ENCODE measurements at places on chromosomes 13 and 19.

DNA sequence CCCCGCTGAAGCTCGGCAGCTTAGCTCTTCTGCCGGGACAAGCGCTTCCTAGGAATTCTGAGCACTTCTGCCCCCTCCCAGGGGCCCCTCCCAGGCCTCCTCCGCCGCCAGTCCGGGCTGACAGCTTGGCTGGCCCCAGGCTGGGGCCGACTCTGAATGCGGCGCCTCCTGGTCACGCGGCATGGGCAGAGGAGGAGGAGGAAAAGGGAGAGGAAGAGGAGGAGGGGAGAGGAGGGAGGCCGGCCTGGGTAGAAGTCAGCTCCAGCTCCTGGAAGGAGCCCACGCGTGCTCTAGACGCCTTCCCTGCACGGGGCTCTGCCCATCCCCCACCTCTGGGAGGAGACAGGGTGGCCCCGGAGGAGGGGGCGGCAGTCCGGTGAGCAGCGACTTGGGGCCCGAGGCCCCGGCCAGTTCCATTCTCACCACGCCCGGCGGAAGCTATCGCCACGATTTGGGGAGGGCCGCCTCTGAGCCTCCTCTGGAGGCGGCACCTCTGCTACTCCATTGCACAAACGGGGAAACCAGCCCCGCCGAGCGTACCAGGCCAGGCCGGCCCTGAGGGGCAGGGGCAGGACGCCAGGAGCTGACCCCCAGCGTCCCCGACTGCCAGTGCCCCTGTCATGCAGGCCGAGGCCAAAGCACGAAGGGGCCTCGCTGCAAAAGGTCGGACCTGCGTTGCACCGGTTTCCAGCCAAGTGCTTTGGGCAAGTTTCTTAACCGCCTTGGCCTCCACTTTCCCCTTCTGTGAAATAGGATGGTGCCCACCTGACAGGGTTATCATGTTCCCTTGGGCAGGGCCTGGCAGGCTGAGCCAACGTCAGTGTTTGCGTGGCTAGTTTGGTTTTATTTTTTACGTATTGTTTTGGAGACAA, 31.6 kb downstream of the CCNE1 start:
- no peak for DNase-seq

- no peak for DNase-seq
Measured at GRCh38 chr13:113732176-113732960, 26.7 kb upstream of the TMEM255B start.

- no peak for DNase-seq
Measured at GRCh38 chr13:36567485-36567884, 106.3 kb upstream of the SERTM1 start.

GRCh38 chr13:92177966-92178365, 779.5 kb downstream of the GPC5 start:
- DNase-seq, result no peak

DNA sequence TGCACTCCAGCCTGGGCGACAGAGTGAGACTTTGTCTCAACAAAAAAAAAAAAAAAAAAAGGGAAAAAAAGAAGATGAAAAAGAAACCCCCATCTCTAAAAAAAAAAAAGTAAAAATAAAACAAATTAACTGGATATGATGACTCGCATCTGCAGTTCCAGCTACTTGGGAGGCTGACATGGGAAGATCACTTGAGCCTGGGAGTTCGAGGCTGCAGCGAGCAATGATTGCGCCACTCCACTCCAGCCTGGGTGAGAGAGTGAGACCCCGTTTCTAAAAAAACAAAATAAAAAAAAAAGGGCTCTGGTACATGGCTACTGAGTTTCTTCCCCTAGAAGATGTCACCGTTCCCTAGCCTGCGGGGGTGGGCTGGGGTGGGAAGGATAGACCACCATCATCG, 2.4 kb upstream of the CATSPERG start:
- no peak for DNase-seq

- DNase-seq, result no peak
Measured at GRCh38 chr13:66532146-66532545, 698.0 kb downstream of the PCDH9 start.

GRCh38 chr13:100667894-100668293, 6.7 kb downstream of the TMTC4 start:
- DNase-seq, result no peak

DNA sequence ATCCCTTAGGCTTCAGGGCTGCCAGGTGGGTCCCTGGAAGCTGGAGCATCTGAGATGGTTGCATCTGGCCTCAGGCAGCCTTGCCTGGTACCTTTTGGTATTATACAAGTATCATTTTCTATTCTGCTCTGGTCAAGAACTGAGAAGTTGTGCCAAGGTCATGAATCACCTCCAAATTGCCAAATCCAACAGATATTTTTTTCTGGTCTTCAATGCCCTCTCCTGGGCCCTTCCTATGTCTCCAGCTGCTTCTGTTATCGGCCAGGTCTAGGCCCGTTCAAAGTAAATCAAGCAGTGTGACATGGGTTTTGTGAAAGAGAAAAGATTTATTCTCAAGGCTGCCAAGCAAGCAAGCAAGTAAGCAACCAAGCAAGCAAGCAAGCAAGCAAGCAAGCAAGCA, 271.1 kb upstream of the MAB21L1 start:
- DNase-seq, result no peak

DNA sequence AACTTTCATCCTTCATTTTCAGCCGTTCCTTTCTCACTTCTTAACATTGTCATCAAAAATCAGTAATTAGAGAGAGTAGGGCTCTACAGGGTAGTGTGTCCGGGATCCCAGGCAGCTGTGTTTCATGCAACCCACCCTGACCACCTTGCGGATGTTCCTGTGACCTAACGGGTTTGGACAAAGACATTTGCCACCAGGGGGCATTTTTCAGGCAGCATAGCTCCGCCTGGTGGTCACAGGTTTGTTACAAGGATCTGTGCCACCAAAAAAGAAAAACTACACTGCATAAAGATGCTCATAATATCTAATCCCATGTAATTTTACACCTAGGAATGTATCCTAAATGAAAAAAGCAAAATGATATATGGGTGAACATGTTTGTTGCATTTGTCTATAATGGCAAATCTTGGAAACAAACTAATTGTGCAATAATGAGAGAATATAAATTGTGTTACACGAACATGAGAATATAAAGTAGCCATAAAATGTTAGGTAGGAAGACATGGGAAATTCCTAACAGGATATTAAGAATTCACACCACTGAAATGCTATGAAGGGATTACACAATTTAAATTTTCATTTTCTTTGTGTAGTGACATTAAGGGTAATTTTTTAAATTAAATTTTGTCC, 123.0 kb downstream of the SLC7A1 start:
- DNase-seq, result peak; percentile 63

DNA sequence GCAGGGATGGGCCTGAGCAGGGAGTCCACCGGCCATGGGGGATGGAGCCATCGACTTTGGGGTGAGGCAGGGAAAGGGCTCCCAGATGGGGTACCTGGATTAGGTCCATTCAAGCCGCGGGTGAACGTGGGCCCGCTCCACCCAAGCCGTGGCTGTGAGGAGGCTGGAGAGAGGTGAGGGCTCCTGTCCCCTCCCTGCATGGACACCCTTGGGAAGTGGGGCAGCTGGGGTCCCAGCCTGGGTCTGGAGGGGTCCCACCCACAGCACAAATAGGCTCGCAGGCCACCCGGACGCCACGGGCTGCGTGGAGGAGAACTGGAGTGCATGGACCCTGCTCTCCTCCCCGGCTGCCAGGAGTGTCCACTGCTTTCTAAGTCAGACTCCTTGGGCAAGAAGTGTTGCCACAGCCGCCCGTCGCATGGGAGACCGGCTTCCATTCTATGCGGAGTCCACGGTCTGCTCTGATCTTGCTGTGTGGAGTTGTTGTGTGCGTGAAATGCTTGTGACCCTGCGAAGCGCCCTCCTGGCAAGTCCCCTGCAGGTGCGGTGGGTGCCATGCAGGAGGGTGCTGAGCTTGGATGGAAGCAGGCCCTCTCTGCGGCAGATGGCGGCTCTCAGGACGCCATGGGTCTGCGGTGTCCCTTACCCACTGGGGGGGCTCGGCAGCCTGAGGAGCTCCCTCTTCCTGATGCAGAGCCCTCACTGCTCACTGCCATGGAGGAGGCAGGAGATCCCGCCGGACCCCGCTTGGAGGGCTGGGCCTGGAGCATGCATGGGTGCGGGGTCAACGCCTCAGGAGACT, 2.0 kb downstream of the DAZAP1 start:
- DNase-seq, result no peak

- DNase-seq, result no peak
Measured at GRCh38 chr13:40522282-40522681, 144.2 kb downstream of the FOXO1 start.

DNA sequence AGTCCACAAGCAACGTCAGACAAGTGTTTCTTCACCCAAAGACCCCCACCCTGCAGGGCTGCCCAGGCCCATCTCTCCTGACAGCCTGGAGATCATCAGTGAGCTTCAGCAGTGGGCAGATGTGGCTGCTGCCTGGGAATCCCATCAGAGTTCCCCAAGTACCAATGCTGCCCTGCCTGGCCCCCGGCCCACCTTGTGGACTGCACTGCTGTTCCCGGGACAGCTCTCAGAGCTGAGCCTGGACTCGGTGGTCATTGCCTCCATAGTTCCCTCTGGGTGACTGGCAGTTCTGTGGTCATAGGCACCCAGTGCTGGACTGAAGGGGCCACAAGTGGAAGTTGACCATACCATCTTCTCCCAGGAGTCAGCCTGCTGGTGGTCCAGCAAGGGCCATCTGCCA, 24.5 kb upstream of the ZNF492 start:
- DNase-seq, result no peak

DNA sequence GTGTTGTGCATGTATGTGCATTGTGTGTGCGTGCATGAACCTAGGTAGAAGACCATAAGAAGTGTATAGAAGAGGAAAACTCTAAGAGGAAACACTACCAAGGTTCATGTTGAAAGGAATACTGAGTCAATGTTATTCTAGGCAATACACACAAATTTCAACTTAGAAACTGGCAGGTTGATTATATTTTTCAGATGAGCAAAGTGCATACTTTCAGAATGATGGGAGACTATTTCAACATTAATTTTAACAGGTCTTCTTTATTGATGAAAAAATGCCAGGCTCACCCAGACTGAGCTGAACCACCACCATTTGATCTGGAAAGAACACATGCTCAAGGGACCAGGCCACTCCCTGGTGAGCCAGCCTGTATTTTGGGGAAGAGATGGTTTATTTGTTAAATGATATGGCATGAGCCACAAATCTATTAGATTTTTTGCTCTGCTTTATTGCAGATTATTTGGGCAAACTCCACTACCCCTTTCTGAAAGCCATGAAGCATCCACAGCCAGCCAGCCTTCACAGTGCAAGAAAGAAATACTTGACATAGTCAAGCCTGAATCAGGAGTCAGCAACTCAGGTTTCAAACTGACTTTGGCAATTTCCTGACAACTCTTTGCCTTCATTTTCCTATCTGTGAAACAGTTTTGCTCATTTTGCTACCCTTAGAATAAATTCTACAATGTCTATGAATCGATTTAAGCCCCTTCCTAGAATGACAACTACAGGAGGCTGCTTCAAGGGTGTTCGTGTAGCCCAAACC, 368.9 kb downstream of the COG6 start:
- no peak for DNase-seq

GRCh38 chr19:13302526-13303270, 152.5 kb downstream of the IER2 start:
- DNase-seq, result no peak

DNA sequence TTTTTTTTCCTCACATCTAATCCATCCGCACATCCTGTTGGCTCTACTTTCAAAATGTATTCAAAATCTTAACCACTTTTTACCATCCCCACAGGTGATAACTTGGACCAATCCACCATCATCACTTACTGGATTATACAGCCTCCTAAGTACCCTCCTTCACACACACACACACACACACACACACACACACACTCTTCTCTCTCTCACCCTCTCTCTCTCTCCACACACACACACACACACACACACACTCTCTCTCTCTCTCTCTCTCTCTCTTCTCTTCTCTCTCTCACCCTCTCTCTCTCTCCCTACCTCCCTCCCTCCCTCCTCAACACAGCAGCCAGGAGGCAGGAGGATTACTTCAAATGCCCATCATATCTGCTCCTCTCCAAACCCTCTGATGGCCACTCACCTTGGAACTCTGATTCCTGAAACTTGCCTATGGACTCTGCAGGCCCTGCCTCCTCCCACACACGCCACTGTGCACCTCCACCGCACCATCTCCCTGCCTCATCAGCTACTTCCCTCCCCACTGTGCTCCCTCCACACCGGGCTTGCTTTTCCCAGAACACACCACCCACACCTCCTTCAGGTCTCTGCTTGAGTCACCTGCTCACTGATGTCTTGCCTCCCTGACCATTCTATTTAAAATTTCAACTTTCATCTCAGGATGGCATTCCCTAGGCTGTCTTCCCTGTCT, 39.7 kb downstream of the RCBTB2 start:
- DNase-seq, result no peak

- DNase-seq, result no peak
Measured at GRCh38 chr13:46716821-46717220, 80.1 kb downstream of the ESD start.

- no peak for DNase-seq
Measured at GRCh38 chr13:93818345-93818744, 591.7 kb downstream of the GPC6 start.

DNA sequence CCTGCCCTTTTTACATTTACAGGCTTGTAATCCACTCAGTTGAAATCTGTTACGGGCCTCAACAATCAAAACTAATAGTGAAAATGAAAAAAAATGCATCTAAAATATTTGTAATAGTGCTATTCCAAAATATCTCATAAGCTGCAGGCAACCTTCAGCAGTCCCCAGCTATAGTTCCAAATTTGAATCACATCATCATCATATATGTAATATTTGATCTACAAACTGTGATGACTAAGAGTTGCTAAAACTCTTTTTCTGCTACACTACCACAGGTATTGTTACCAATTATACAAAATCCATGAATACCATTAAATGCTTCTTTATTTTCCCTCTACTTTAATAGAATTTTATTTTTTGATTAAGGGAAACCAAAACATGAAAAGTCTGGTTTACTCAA, 121.4 kb upstream of the RFC3 start:
- no peak for DNase-seq

DNA sequence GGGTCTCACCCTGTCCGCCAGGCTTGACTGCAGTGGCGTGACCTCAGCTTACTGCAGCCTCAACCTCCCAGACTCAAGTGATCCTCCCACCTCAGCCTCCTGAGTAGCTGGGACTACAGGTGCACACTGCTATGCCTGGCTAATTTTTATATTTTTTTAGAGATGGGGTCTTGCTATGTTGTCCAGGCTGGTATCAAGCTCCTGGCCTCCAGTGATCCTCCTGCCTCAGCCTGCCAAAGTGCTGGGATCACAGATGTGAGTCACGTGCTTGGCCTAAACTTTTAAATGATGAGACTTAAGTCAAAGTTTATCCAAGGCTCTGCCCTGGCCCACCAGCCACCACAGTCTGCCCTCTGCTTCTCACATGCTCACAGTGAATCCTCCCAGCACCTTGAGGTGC, 2.2 kb downstream of the C19orf33 start:
- no peak for DNase-seq

DNA sequence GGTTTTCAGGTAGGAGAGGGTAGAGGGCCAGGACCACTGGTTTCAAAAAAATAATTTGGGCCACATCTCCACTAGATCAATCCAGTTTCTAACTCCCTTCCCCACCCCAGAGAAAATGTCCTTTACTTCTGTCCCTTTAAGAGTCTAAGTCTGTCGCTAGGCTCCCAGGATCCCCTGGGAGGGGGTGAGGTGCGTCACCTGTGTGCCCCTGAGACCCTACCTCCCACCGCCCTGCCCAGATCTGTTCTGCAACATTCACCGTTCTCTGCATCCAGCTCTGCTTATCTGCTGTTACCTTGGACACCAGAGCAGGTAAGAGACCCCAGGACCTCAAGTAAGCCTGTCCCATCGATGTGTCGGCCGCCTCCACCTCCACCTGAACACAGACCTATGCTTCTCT, at the start of gene GFY:
Gene GFY (plus strand): TSS at position 211 of the 400 bp plus-strand sequence. CDS start 1,043 bp downstream, outside the sequence.
- DNase-seq, result no peak

All from HCT116 (cell line).